T-helper 22 cell (primary cell): ENCODE measurements at places on chromosomes 12 and 14.

DNA sequence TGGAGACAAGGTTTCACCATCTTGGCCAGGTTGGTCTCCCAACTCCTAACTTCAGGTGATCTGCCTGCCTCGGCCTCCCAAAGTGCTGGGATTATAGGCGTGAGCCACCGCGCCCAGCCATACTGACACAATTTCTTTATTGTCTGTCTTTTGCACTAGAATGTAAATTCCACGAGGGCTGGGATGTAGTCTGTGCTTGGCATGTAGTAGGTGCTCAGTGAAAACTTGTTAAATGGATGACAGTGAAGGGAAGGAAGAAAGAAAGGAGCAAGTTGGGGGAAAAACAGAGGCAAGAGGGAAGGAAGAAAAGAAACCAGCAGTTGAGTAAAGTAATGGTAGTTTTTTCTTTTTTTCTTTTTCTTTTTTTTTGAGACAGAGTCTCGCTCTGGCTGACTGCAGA lies 53.1 kb downstream of the LIMA1 start:
- no peak for DNase-seq

- no peak for DNase-seq
Observed at GRCh38 chr12:75994069-75994740, 37.4 kb downstream of the PHLDA1 start.

GRCh38 chr14:92613008-92613658 lies 99.6 kb downstream of the RIN3 start:
- DNase-seq = peak; percentile 21

DNA sequence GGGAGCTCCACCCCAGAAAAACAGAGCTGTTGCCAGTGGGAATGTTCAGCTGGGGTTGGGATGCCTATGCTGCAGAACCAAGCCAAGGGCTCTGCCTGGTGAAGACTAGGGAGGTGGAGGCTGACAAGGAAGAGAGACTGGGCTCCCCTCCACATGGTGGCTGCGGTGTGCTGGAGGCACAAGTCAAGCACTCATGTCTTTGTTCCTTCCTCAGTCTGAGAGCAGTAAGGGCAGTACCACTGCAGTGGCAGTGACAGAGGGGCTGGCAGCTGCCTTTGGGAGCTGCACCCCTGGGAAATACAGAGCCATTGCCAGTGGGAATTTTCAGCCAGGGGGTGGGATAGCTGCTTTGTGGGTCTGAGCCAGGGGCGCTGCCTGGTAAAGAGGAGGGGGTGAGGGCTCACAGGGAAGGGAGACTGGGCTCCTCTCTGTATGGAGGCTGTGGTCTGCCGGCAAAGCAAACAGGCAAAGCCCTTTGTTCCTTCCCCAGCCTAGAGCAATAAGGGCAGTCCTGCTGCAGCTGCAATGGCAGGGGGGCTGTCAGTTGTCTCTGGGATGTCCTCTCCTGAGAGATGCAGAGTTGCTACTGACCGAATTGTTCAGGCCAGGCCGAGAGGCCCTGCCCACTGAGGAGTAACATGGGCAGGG lies 255.9 kb downstream of the RAD51B start:
- no peak for DNase-seq

- no peak for DNase-seq
Observed at GRCh38 chr14:36665887-36666415, 4.3 kb downstream of the PAX9 start.

DNA sequence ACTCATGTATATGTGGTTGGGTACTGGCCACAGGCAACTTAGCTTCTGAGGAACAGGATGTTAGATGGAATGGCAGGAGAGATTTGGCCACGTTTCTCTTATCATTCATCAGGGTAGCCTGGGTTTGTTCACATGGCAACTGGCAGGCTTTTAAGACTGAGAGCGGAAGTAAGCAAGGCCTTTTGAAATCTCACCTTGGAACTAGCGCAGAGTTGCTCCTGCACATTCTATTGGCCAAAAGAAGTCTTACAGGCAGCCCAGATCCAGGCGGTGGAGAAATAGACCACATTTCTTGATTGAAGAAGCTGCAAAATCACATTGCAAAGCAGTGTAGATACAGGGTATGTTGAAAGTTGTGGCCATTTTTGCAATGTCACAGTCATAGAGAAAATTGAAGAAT lies 3.7 kb downstream of the CLEC4A start:
- DNase-seq = no peak
